ENCODE measurements at places on chromosomes 7 and 10.

DNA sequence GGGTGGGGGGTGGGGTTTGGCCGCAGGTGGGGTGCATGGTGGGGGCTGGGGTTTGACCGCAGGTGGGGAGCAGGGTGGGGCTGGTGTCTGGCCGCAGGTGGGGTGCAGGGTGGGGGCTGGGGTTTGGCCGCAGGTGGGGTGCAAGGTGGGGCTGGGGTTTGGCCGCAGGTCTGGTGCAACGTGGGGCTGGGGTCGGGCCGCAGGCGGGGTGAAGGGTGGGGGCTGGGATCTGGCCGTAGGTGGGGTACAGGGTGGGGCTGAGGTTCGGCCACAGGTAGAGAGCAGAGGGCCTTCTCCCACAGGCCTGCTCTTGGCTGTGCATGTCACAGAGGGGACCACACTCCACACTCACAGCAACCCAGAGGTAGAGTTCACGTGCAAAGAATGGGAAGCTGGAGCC is 586.6 kb downstream of the PTPRN2 start:
- H3K4me1 ChIP-seq: no peaks in the 10 kb centered on the region
- DNase-seq: no peak
- H3K27me3 ChIP-seq: no peaks in the 10 kb centered on the region
- H3K27ac ChIP-seq: no peak overlapping the region
- no peaks in the 10 kb centered on the region for H3K36me3 ChIP-seq

GRCh38 chr7:100007887-100008286 is 7.5 kb upstream of the ZKSCAN1 start:
- no peak for DNase-seq
- peaks cover 45% of the 10 kb centered on the region for H3K4me1 ChIP-seq
- no peak overlapping the region for H3K4me3 ChIP-seq
- H3K36me3 ChIP-seq: no peaks in the 10 kb centered on the region
- peak overlapping the region; percentile 87 for H3K27ac ChIP-seq

DNA sequence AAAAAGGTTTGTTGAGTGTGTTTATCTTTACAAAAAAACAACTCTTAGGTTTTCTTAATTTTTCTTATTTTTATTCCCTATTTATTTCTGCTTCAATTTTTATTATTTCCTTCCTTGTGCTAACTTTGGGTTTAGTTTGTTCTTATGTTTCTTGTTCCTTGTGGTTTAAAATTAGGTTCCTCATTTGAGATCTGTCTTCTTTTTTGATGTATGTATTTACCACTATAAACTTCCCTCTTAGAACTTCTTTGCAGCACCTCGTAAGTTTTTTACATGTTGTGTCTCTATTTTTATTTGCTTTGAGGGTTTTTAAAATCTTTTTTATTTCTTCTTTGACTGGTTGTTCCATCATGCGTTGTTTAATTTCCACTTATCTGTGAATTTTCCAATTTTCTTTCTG is 1217.1 kb upstream of the CELF2 start:
- H3K4me1 ChIP-seq: no peaks in the 10 kb centered on the region
- H3K27me3 ChIP-seq: no peaks in the 10 kb centered on the region
- no peak overlapping the region for H3K4me3 ChIP-seq
- H3K27ac ChIP-seq: no peak overlapping the region

- DNase-seq: no peak
- no peaks in the 10 kb centered on the region for H3K27me3 ChIP-seq
- H3K36me3 ChIP-seq: no peaks in the 10 kb centered on the region
Observed at GRCh38 chr7:159329818-159330378, 185.2 kb upstream of the VIPR2 start.

DNA sequence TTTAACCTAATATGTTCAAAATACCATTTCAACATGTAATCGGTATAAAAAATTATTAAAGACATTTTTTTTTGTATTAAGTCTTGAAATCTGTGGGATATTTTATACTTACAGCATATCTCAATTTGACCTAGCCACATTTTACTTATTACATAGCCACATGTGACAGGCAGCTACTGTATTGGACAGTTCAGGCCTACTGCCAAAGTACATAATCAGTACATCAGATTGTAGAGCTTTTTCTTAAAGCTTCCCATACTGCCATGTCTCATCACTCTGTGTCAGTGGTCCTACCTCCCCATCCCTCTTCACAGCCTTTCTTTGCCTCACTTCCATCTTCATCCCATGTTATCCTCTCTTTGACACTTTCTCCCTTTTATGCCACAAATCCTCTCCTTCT is 43.0 kb downstream of the LOXL4 start:
- DNase-seq: no peak
- H3K27ac ChIP-seq: no peak overlapping the region
- no peak overlapping the region for H3K4me3 ChIP-seq
- H3K36me3 ChIP-seq: no peaks in the 10 kb centered on the region
- no peaks in the 10 kb centered on the region for H3K4me1 ChIP-seq
- H3K27me3 ChIP-seq: no peaks in the 10 kb centered on the region

GRCh38 chr7:75813084-75813483 is 522 bp downstream of the CCL24 start:
- H3K36me3 ChIP-seq: no peaks in the 10 kb centered on the region
- no peak overlapping the region for H3K4me3 ChIP-seq
- H3K27ac ChIP-seq: no peak overlapping the region
- H3K4me1 ChIP-seq: no peaks in the 10 kb centered on the region
- H3K27me3 ChIP-seq: no peaks in the 10 kb centered on the region

DNA sequence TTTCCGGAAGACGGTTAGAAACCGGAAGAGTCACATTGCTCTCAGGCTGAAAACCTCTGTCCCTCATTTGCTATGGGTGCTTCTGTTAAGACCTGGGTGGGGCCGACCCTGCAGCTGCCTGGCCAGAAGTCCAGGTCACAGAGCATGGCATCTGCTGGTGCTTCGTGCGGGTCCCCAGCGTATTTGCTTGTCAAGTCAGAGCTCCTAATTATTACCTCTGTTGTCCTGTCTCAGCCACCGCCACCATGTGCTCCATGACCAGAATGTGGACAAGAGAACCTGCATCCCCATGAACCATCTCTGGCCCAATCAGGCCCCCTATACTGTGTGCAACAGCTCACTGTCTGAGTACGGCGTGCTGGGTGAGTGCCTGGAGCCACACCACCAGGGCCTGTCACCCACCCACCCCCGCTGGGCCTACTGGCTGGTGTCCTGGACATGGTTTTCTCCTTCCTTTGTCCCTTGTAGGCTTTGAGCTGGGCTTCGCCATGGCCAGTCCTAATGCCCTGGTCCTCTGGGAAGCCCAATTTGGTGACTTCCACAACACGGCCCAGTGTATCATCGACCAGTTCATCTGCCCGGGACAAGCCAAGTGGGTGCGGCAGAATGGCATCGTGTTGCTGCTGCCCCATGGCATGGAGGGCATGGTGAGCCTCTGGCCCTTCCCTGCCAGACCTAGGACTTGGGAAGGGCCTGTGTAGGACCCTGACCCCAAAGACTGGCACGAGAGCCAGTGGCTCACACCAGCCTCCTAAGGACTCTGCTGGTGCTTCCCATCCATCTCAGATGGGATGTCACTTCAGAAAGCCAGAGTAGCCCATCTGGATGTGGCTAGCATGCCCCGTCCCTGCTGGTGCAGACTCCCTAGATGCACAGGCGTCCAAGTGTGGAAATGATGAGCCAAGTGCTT is 51.3 kb upstream of the ZMIZ2 start:
- H3K4me3 ChIP-seq: no peak overlapping the region
- H3K27me3 ChIP-seq: no peaks in the 10 kb centered on the region
- H3K36me3 ChIP-seq: peaks cover 100% of the 10 kb centered on the region
- no peak for DNase-seq
- H3K4me1 ChIP-seq: no peaks in the 10 kb centered on the region
- no peak overlapping the region for H3K27ac ChIP-seq

DNA sequence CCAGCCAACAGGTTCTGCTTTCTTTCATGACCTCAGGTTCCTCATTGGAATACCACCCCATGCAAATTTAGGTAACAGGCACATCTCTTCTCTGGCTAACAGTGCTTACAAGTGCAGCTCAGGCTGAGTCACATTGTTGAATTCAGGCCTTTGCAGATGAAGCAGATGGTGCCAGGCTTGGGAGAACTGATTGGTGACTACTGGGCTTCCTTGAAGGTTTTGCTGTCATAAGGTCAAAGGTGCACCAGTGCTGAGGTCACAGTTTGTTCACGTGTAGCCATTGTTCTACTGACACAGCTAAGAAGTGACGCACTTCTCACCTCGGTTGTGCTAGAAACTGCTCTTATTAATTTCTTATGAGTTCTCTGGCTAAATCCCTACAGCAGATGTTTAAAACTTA is 128.6 kb upstream of the BMPER start:
- no peak for DNase-seq
- no peak overlapping the region for H3K27ac ChIP-seq
- no peaks in the 10 kb centered on the region for H3K27me3 ChIP-seq
- peaks cover 7% of the 10 kb centered on the region for H3K4me1 ChIP-seq
- no peaks in the 10 kb centered on the region for H3K36me3 ChIP-seq

DNA sequence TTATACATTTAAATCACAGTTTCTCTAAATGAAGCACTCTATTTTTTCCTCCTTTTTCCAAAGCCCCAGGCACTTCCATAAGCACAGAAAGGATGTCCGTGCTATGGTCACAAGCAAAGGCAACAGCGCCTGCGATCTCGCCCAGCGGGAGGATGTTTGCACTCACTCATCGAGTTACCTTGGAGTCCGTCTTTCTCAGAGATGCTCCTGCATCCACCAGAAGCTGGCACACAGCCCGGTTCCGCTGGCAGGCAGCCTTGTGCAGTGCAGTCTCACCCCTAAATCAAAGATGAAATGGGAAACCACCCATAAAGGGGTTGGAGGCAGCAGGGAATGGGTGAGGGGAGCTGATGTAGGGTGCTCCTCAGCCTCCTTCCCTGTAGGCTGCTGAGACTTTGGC is 51.9 kb upstream of the PTN start:
- no peaks in the 10 kb centered on the region for H3K4me1 ChIP-seq
- no peak for DNase-seq
- no peaks in the 10 kb centered on the region for H3K27me3 ChIP-seq
- H3K27ac ChIP-seq: no peak overlapping the region

- no peak overlapping the region for H3K4me3 ChIP-seq
- H3K27ac ChIP-seq: no peak overlapping the region
- no peaks in the 10 kb centered on the region for H3K4me1 ChIP-seq
Observed at GRCh38 chr10:88755753-88756152, 4.1 kb upstream of the LIPN start.

Measured in stomach (tissue), 19 donors.